ENCODE measurements at places on chromosomes 6 and 20.

GRCh38 chr20:13665709-13666395, 27.1 kb upstream of the TASP1 start:
- no peak for DNase-seq

DNA sequence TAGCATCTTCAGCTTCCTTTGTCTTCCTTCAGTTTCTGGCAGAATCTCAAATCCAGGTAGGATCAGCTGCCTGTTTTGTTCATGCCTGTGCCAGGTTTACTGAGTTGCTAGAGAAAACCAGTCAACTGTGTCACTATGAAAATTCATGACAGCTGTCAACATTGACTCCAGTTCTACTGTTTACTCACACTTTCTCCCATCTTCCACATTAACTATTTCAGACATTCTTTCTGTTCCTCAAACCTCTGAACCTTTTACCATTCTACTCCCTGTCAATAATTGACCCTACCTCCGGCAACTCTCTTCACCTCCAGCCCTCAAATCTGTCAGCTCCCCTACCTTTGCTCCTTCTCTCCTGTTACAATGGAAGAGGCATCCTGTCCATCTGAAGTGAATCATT, 8.5 kb downstream of the ENPP4 start:
- DNase-seq, result no peak

- DNase-seq, result no peak
These were observed 3.1 kb downstream of the MYL9 start for GRCh38 chr20:36544134-36545018.

GRCh38 chr6:42864602-42865001, 14.8 kb upstream of the RPL7L1 start:
- no peak for DNase-seq

DNA sequence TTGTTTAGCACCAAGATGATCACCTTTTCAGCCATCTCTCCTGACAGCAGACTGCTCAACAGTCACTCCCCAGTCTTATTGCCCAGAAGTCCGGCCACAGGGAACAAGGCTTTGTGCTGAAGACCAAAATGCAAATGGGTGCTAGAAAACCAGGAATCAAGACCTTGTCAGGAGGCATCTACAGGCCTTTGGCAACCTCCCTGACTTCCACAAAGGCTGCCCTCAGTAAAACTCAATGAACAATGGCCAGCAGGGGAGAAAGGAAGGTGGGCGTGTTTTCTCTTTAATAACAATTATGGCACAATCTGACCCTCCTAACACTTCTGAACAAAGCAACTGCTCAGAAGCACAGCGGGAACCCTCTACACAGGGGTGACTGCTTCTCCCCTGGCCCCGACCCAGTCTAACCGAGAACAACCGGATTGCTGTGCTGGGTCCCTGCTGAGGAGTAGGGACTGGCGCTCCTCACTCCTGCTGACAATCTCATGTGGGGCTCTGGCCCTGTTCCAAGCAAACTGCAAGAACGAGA, 41.6 kb downstream of the PLCG1 start:
- no peak for DNase-seq

DNA sequence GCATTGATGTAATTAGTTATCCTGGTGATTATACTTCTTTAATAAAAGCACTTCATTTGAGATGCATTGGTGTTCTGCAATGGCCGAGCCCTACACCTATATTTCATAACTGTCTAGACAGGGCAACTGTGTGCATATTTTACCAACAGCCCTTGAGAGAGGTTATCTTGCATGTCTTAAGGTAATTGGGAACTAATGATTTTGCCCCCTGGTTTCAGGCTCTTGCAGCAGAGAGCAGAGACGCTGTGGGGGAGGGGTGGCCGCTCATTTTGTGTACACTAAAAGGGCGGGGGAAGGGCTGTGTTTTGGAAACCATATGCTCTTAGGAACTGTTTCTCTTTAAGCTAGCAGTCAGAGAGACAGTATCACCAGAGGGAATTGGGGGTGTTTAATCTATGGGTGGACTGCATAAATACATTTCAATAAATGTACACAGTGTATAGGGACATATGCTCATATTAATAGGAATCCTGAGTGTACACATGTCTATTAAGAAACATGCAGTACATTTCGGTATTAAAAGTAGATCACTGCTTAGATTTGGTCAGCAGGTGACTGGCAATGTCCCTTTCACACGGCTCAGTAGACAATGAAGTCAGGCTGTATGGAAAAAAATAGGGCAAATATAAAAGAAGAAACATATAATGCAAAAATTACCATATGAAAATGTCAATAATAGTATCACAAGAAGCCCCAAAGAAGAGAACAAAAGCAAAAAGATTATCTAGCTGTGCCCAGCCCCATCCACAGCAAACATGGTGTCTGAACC, 402.9 kb upstream of the CITED2 start:
- DNase-seq, result no peak
